ENCODE measurements at places on chromosomes 1 and 21.

GRCh38 chr1:44354268-44354839 is 703 bp downstream of the ERI3 start:
- DNase-seq: no peak

DNA sequence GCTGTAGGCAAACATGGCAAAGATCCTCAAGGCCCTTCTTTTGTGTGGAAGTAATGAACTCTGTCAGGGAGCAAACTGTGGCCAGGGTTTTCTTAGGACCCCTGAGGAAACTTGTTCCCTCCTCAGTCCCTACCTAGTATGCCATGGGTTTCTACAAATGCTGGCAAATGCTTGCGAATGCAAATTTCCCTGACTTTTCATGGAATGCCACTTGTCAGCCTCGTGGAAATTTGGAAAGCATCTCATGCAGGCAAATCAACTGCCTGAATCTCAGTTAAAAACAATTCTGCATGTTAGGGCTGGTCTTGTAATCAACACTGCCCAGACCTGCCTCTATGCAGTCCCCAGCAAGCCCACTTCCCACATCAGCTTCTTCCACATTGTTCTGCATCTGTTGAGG is 334.9 kb upstream of the AJAP1 start:
- no peak for DNase-seq

DNA sequence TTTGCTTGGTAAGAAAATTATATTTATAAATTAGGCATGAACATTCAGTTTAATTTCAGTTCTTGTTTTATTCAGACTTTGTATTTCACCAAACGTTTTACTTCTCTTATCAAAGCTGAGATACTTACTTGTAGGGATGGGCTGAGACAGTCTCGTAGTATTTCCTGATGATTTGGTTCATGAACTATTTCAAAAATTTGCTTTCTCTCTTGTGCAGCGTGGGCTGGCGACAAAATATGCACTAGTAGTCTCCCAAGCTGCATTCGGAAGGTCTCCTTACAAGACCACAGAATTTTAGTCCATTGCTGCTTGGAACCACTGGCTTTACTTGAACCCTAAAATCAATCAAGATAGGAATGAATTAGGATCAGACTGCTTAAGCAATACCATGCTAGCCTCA is 91.7 kb upstream of the GNG4 start:
- no peak for DNase-seq

- no peak for DNase-seq
These were observed 30.7 kb upstream of the GRHL3 start for GRCh38 chr1:24288479-24288878.

GRCh38 chr1:70420320-70420719 is 9.3 kb downstream of the CTH start:
- DNase-seq: peak; percentile 23

GRCh38 chr1:117860896-117861610 is 68.4 kb downstream of the GDAP2 start:
- no peak for DNase-seq

DNA sequence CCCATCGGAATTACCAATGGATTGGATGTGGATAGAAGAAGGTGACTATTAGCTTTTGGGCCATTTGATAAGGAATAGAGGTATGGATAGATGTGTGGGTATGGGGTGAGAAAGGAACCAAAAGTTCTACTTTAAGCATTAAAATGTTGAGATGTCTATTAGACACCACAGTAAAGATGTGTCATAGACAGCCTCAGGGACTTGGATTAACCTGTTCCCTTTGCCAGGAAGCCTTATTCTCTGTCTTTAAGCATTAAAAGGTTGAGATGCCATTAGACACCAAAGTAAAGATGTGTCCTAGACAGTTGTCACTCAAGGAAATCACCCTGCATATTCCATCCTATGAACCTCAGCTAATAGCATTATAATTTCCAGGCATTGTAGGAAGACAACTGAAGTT is 11.0 kb upstream of the DENND1B start:
- DNase-seq: no peak

GRCh38 chr1:172146141-172146850 is 274.2 kb upstream of the C1orf105 start:
- no peak for DNase-seq

GRCh38 chr1:12434174-12434573 is 183.8 kb downstream of the DHRS3 start:
- peak; percentile 51 for DNase-seq

- DNase-seq: no peak
These were observed 429.4 kb upstream of the TMPRSS15 start for GRCh38 chr21:18832950-18833349.

- no peak for DNase-seq
These were observed 44.2 kb downstream of the CAPN8 start for GRCh38 chr1:223621312-223621734.

DNA sequence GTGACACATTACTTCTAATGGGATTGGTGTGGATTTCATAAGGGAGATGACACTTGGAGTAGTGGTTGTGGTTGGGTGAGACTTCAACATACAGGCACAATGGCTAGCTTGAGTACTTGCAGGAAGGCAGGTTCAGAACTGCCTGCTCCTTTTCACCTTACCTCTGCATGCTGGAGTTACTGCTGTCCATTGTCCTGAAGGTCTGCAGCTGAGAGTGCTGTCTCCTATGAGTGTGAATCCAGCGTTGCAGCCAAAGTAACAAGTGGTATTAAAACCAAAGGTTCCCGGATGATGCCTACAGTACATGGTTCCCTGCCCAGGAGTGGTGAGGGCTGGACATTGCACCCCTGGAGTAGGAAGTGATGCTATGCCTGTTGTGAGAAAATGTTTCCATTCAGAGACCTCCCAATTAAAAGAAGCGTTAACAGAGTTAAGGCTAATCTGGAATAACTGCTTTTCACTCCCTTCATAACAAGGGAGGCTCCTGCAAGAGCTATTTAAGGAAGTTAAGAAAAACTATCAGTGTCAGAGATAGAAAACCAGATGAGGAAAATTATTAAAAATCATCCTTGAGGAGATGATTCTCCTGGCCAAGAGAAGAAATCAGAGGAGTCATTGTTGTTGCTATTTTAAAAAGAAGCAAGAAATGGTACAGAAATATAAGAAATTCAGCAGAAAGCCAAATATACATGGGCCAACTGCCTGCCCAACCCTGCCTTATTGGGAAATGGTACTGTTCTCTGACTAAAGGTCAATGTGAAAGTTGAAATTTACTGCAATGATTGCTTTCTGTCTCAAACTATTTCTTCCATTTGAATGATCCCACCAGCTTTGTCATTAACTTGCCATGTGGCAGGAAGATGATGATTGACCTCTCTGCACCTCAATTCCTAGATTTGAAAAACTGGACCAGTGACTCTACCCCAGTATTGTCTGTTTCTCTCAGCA is 9.8 kb upstream of the F5 start:
- DNase-seq: no peak

- no peak for DNase-seq
These were observed 3.8 kb upstream of the SLAMF9 start for GRCh38 chr1:159957824-159958268.

GRCh38 chr1:24070821-24071393 is 41.0 kb downstream of the MYOM3 start:
- peak; percentile 77 for DNase-seq

DNA sequence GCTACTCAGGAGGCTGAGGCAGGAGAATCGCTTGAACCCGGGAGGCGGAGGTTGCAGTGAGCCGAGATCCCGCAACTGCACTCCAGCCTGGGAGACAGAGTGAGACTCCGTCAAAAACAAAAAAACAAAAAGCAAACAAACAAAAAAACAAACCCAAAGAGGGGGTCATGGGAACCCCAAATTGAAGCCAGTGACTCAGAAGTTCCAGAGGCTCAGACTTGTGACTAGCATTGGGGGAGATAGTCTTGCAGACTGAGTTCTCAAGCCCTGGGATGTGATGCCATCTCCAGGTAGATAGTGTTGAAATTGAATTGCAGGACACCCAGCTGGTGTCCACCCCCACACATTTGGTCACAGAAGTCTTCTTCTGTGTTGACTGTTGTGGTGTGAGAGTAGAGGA is 24.9 kb upstream of the ENO1 start:
- DNase-seq: no peak

DNA sequence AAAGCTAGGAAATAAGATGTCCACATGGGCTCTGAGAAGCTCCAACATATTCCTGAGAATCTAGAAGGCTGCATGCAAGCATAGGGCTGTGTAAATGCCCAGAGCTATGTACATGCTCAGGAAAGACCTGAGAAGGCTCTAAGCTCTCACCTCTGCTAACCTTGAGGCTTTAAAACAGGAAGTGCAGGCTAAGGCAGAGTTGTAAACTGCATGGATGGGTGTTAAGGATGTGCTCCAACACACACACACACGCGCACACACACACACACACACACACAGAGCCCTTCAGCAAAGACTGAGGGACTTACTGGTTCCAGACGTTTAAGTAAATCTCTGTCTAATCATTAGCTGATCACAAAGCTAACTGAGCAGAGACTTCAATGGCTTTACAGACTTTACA is 162.9 kb downstream of the TRABD2B start:
- DNase-seq: no peak

- no peak for DNase-seq
These were observed 74.2 kb downstream of the CD34 start for GRCh38 chr1:207836591-207837347.

- peak; percentile 15 for DNase-seq
These were observed 110.6 kb downstream of the HS2ST1 start for GRCh38 chr1:87024936-87025540.

DNA sequence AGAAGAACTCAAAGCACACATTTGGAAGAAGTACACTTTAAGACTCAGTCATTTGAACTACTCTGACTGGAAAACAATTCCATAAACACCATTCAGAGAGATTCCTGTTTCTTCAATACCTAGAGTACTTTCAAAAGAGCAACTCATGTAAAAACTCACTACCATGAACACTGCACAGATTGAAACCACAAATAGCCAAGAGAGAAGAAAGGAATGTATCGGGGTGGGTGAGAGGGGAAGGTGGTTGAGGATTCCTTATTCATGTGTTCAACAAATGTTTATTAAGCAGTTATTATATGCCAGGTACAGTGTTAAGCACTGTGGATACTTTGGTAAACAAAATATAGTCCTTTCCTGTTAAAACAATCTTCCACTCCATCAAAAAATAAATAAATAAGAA is 64.7 kb downstream of the NRIP1 start:
- no peak for DNase-seq
